Suppressor macrophage (primary cell): ENCODE measurements at places on chromosomes 11 and 22.

DNA sequence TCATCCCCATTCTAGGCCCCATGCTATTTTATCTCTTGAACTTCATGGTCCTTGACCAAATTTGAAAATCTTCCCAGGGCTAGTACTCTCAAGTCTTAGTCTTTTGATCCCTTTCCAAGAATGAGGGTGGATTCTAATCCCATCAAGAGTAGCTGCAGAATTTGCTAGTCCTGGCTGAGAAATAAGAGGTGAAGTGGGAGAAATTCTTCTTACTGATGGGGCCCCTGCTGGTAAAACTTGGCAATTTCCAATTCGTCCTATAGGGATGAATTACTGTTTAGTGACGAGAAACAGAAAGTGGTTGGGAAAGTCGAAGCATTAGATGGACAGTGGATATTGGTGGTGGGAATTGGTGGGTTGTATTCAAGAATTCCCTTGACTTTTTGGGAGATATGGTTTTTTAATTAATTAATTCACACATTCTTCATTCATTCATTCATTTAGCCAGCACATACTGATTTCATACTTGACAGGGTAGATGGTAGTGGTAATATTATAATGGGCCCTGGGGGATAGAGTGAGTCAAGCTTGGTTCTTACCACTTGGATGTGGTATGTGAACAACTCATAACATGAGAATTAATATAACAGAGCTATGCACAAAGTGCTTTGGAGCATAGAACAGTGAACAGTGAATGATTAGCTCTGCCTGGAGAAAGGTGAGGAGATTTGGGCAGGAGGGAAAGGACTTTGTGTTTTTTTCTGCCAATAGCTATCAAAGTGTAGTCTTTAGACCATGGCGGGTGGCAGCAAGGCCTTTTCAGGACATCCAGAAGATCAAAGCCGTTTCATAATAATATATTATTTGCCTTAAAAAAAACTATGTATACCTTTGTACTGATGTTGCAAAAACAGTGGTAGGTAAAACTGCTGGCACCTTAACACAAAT, 103.8 kb downstream of the STIM1 start:
- no peak for DNase-seq

GRCh38 chr22:26554956-26555355, 35.0 kb downstream of the TPST2 start:
- no peak for DNase-seq

- DNase-seq: no peak
Measured at GRCh38 chr11:20596205-20597153, 2.9 kb upstream of the SLC6A5 start.

- peak; percentile 61 for DNase-seq
Measured at GRCh38 chr11:66727282-66728037, 1.6 kb downstream of the SPTBN2 start.

DNA sequence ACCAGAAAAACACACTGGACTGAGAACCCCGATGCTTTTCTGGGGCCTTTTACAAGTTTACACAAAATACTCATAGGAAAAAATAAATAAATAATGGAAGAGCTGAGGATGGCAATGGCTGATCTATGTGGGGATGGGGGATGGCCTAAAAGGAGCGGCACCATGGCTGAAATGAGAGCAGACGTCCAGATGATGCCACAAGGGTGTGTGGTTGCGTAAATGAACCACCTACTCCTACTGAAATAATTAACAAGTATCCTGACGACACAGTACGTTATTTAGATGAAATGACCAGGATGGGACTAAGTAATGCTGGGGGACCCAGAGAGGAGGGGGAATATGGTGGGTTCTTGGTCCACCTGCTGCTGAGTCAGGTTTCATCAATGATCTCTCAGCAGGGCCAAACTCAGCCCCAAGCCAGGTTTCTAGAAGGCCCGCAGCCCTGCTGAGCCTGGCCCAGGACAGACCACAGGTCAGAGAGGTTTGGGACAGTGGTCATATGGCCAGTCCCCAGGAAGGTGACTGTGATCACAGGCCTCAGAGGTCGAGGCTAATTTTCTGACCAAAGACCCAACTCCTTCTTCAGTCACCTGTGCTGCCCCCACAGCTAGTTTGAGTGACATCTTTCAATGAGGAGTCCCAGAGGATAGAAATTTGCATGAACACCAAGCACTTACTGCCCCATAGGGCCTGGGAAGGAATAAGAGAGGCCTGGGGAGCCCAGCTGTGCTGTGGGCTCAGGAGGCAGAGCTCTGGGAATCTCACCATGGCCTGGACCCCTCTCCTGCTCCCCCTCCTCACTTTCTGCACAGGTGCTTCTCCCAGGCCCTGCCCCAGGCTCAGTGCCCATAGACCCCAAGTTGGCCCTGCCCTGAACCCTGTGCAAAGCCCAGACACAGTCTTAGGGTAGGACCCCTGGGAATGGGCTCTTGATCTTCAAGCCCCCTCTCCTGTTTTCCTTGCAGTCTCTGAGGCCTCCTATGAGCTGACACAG, 76.3 kb upstream of the IGLL5 start:
- DNase-seq: no peak

GRCh38 chr11:64856382-64857227, 12.2 kb upstream of the CDC42BPG start:
- peak; percentile 94 for DNase-seq

DNA sequence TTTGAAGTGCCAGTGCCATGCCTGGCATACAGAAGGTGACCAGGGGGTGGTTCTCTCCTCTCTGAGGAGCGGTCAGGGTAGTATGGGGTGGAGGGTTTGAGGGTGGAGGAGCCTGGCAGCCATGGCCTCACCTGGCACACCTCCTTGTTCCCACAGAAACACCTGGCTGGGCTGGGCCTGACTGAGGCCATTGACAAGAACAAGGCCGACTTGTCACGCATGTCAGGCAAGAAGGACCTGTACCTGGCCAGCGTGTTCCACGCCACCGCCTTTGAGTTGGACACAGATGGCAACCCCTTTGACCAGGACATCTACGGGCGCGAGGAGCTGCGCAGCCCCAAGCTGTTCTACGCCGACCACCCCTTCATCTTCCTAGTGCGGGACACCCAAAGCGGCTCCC, 9.6 kb downstream of the SERPINH1 start:
- DNase-seq: no peak

DNA sequence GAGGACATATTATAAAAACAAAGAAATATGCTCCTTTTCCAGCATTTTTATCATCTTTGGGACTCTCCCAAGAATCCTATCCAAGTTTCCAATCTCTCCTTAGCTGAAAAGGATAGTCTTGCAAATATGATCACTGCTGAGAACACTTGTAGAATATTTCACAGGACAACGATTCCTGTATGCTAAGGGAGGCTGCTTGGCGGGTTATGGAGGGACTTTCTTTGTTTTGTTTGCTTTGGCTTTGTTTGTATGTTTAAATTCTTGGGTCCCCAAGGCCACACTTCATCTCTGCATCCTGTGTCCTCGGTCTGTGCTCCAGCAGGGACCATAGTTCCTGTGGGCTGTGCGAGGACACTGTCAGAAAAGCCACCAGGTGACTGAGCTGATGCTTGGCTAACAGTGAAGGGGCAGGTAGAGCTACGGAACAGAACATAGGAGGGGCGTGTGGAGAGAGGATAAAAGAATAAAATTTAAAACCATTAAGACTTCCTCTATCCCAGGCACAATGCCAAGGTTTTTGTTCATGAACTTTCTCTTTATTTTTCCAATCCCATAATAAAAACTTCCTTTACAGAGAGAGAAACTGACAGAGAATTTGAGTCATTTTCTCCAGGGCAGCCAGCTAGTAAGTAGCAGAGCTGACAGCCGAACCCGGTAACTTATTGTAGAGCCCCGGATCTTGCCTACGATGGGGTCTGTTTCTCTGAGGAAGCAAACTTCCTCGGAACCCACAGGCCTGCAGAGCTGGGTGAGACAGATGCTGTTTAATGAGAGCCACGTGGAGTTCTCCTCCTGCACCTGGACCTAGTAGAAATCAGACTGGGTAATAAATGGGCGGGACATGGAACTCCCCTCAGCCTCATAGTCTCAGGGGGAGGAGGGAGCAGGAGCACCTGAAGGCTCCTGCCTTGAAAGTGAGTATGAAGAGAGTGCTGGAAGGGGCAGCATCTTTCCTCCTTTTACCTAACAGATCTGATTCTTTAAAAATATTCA, at the start of gene IZUMO1R:
Gene IZUMO1R (plus strand): TSS at position 615 of the 993 bp plus-strand sequence. CDS start 1,057 bp downstream, outside the sequence.
- DNase-seq: no peak

- no peak for DNase-seq
Measured at GRCh38 chr11:85495918-85496317, 131.2 kb downstream of the DLG2 start.

DNA sequence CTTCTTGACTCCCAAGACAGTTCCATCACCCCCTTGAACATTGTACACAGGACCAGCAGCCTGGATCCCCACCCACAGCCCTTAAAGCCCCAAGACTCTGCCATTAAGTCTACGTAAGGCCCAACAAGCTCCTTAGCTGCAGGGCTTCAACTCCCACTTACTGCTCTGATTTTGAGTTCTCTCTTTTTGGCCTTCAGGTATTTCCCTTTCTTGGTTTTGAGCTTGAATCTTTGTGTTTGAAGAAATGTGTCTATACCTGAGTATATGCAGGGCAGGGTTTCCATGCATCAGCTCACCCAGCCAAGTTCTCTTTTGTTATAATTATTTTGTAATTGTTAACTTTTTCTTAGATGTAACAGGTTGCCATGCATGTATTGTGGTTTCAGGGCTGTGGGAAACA, 10.4 kb upstream of the MPEG1 start:
- no peak for DNase-seq
